ENCODE measurements at places on chromosomes 7 and 10.

DNA sequence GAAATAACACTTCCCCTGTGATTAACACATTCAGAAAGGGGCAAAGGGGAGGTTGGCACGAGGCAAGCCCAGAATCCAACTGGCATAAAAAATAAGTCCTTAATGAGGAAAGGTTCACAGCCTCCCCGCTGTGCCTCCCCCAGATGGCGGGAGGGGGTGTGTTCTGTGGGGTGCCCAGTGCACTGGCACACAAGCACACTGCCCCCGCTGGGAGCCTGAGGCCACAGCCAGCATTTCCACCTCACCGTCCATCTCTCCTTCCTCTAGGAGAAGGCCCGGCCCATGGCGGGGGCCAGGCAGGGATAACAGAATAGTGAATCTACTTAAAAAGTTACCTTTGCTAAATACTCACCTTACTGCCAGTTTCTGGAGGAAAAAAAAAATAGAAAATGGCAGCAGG lies 43.2 kb downstream of the PRKAG2 start:
- H3K36me3 ChIP-seq: peaks cover 5% of the 10 kb centered on the region
- H3K4me3 ChIP-seq: no peak overlapping the region
- no peaks in the 10 kb centered on the region for H3K27me3 ChIP-seq
- H3K4me1 ChIP-seq: peaks cover 16% of the 10 kb centered on the region
- peak; percentile 39 for DNase-seq

DNA sequence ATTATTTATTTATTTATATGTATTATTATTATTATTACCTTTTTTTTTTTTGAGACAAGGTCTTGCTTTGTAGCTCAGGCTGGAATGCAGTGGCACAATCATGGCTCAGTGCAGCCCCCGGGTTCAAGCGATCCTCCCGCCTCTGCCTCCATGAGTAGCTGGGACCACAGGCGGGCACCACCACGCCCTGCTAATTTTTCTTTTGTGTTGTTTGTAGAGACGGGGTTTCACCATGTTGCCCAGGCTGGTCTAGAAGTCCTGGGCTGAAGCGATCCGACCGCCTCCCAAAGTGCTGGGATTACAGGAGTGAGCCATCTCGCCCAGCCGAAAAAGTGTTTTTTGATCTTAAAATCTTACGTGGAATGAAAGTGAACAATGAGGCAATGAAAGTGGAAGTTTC lies 79.4 kb upstream of the C1GALT1 start:
- H3K4me1 ChIP-seq: peaks cover 26% of the 10 kb centered on the region
- no peak for DNase-seq
- H3K36me3 ChIP-seq: no peaks in the 10 kb centered on the region
- H3K27ac ChIP-seq: no peak overlapping the region
- H3K27me3 ChIP-seq: no peaks in the 10 kb centered on the region

- no peaks in the 10 kb centered on the region for H3K27me3 ChIP-seq
- H3K27ac ChIP-seq: no peak overlapping the region
- peak overlapping the region; percentile 30 for H3K4me3 ChIP-seq
- peaks cover 59% of the 10 kb centered on the region for H3K4me1 ChIP-seq
- DNase-seq: no peak
These were observed 4.3 kb downstream of the KIF5B start for GRCh38 chr10:32051926-32052325.

- no peaks in the 10 kb centered on the region for H3K36me3 ChIP-seq
- H3K27me3 ChIP-seq: no peaks in the 10 kb centered on the region
- H3K4me3 ChIP-seq: no peak overlapping the region
These were observed 346.6 kb downstream of the PTEN start for GRCh38 chr10:88209837-88210561.

DNA sequence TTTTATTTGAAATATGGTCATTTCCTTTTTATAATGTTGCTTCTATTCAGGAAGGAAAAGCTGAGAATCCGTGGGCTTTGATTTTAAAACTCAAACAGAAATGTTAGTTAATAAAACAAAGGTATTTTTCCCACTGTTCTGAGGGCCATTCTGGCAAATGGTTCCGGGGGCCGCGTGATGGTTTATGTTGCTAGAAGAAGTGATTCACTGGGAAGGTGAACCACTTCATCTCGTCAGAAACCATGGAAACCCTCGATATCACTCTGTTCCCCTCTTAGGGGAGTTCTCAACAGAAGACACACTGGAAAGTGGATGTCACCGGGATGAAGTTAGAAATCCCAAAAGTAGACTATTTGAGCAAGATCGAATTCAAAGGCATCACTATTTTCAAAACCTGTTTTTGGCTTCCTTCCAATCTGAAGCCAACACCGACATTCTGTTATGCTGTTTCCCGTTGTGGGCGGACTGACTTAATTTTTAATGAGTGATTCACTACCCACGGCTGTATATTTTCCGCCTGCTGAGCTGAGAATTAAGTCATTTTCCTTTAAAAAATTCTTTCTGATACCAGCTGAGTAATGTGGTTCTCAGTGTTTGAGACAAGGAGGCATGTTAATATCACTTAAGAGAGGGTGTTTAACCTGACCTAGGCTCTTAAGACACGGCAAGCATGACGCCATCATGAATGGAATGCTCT lies 84.1 kb downstream of the PTPRE start:
- no peaks in the 10 kb centered on the region for H3K27me3 ChIP-seq
- H3K36me3 ChIP-seq: no peaks in the 10 kb centered on the region
- H3K4me1 ChIP-seq: peaks cover 58% of the 10 kb centered on the region
- H3K27ac ChIP-seq: peak overlapping the region; percentile 76
- H3K4me3 ChIP-seq: no peak overlapping the region

GRCh38 chr7:133709036-133709880 lies 417.9 kb upstream of the LRGUK start:
- no peaks in the 10 kb centered on the region for H3K27me3 ChIP-seq
- no peaks in the 10 kb centered on the region for H3K4me1 ChIP-seq
- H3K36me3 ChIP-seq: no peaks in the 10 kb centered on the region

DNA sequence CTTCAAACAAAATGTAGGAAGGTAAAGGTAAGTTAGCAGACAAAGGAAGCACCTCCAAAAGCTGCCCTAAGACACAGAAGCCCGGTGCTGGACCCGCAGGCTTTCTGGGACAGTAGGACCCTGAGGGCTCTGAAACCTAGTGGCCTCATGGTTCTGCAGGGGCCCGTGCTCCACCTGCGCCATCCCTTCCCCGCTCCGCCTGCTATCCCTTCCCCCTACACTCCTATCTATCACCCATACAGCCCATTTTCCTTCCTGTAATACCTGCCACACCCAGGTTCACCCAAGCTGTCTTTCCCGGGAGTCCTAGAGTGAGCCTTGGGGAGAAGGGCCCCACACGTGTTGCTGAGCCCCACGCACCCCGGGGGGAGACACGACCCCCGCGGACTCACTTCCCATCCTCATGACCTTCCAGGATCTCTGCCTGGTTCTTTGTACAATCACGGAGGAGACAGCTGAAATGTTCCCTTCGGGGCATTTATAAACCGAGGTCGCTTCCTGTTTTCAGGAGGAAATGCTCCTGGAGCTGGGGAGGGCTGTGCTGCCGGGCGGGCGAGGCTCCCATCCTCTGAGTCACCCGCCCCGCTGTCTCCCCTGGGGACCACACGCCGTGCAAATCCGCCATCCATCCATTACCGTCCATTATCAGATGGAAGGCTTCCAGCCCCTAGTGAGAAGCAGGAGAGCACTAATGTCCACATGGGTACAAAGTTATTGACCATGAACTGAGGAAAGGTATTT lies 251.7 kb upstream of the PITRM1 start:
- peaks cover 39% of the 10 kb centered on the region for H3K4me1 ChIP-seq
- peak overlapping the region; percentile 71 for H3K27ac ChIP-seq
- peak; percentile 66 for DNase-seq

DNA sequence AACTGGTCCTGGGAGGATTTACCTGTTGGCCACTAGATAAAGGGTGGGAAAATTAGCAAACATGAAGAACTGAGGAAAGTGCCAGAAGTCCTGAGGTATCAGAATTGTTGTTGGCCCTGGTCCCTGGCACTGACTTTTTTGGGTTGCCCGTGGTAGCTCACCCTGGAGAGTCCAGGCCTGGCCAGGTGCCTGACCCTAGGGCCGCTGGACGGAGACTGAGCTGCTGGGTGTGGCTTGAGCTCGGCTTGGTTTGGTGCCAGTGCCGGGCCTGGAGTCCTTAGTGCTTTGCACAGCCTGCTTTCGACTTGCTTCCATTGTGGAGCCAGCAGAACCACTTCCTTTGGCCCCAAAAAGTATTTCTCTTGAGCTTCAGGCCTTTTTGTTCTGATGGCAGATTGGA lies 12.9 kb downstream of the MDH2 start:
- no peaks in the 10 kb centered on the region for H3K27me3 ChIP-seq
- H3K36me3 ChIP-seq: peaks cover 100% of the 10 kb centered on the region
- no peak overlapping the region for H3K27ac ChIP-seq

DNA sequence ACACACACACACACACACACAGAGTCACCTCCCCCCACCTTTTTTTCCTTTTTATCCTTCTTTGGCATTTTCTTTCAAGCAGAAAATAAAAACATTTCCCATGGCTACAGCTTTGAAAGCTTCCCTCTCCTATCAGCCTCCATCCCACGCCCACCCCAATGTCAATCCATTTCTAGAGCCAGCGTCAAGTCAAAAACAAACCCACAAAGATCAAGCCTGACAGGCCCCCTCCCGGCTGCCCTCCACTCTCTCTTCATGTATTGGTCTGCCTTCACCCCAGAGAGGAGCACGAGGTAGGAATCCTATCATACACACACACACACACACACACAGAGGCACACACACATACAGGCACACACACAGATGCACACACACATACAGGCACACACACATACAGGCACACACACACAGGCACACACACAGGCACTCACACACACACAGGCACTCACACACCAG lies 8.0 kb upstream of the TNRC18 start:
- no peak overlapping the region for H3K27ac ChIP-seq
- no peak for DNase-seq
- H3K4me1 ChIP-seq: peaks cover 29% of the 10 kb centered on the region
- H3K36me3 ChIP-seq: no peaks in the 10 kb centered on the region

GRCh38 chr10:72107325-72108003 lies 19.1 kb upstream of the SPOCK2 start:
- H3K36me3 ChIP-seq: peaks cover 2% of the 10 kb centered on the region
- H3K27ac ChIP-seq: peak overlapping the region; percentile 27
- H3K27me3 ChIP-seq: no peaks in the 10 kb centered on the region
- peaks cover 10% of the 10 kb centered on the region for H3K4me1 ChIP-seq
- H3K4me3 ChIP-seq: no peak overlapping the region

GRCh38 chr10:28681291-28681763 lies 4.0 kb downstream of the BAMBI start:
- H3K36me3 ChIP-seq: peaks cover 10% of the 10 kb centered on the region
- peak overlapping the region; percentile 86 for H3K4me3 ChIP-seq
- DNase-seq: no peak
- no peak overlapping the region for H3K27ac ChIP-seq

DNA sequence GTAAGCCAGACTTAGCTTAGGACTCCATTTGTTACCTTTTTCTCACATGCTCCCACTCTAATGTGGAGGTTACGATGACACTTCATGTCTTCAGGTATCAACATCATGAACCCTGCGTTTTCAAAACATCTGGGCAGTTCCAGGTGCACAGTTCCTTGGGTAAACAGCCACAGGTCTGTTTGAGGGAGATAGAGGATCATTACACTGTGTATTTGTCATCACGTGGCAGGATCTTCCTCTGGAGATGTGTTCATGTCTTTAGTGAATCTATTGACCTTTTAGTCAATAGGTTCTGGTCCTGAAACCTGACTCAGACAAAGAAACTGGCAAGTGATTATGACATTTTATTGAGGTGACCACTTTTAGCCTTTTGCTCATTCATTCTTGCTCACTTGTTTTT lies 145.5 kb downstream of the ANKRD7 start:
- H3K27me3 ChIP-seq: no peaks in the 10 kb centered on the region
- no peaks in the 10 kb centered on the region for H3K4me1 ChIP-seq
- H3K4me3 ChIP-seq: no peak overlapping the region
- no peaks in the 10 kb centered on the region for H3K36me3 ChIP-seq
- DNase-seq: no peak
- H3K27ac ChIP-seq: no peak overlapping the region

DNA sequence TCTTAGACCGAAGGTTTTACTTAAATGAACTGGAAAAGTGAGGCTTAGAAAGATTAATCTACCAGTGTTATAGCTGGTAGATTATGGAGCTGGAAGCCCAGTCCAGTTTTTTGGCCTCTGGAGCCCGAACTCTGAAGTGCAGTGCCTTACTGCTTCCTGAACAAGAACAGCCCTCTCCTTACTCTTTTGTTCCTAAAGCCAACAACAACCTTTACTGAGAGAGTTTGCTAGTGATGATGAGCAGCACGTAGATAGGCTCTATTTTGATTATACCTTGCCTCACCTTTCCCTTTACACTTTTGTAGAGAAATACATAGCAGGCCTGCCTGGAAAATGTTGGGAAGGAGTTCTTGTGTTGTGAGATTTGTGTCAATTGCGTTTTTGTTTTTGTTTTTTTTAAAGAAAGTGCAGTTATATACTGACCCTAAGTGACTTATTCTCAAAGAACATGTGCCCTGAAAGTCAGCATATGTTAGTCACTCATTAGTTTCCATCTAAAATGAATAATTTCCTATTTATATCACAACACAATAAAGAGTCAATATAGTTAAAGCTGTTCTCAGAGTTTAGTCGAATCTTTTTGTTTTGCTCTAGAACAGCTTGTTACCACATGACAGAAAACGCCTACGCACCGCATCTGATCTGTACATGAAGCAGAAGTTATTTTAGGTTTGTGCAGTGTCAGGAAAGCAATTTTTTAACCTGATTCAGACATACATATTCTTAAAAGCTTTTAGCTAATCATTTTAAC lies 33.0 kb downstream of the PLEKHA1 start:
- DNase-seq: no peak
- H3K27ac ChIP-seq: no peak overlapping the region
- peaks cover 29% of the 10 kb centered on the region for H3K36me3 ChIP-seq
- H3K4me3 ChIP-seq: no peak overlapping the region

DNA sequence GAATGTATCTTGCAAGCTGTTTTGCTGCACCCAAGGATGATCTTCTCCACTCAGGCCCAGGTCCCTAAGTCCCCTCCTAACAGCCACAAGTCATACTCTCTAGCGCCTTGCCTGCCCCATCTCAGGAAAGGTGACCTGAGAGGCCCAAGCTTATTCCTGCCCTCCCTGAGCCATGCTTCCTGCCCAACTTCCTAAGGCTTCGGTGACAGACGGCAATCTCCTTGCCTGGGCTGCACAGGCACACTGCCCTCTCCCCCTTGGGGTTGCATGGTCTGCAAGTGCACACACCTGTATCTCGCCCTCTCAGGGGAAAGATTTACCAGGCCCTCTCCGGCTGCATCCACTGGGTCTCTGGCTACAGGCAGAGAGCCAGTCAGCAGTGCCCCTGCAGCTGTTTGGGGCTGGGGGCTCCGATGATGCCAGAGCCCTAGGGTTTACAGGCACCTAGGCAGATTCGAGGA lies 771 bp upstream of the ADIRF start:
- peak overlapping the region; percentile 99 for H3K27ac ChIP-seq
- peak overlapping the region; percentile 74 for H3K4me3 ChIP-seq
- no peak for DNase-seq
- peaks cover 65% of the 10 kb centered on the region for H3K4me1 ChIP-seq
- no peaks in the 10 kb centered on the region for H3K36me3 ChIP-seq
